ENCODE measurements at places on chromosomes 11 and 22. TPM values are rescaled to one million over a fixed set of nuclear protein-coding genes. Genes with fewer than 3 reads are reported as not detected.

DNA sequence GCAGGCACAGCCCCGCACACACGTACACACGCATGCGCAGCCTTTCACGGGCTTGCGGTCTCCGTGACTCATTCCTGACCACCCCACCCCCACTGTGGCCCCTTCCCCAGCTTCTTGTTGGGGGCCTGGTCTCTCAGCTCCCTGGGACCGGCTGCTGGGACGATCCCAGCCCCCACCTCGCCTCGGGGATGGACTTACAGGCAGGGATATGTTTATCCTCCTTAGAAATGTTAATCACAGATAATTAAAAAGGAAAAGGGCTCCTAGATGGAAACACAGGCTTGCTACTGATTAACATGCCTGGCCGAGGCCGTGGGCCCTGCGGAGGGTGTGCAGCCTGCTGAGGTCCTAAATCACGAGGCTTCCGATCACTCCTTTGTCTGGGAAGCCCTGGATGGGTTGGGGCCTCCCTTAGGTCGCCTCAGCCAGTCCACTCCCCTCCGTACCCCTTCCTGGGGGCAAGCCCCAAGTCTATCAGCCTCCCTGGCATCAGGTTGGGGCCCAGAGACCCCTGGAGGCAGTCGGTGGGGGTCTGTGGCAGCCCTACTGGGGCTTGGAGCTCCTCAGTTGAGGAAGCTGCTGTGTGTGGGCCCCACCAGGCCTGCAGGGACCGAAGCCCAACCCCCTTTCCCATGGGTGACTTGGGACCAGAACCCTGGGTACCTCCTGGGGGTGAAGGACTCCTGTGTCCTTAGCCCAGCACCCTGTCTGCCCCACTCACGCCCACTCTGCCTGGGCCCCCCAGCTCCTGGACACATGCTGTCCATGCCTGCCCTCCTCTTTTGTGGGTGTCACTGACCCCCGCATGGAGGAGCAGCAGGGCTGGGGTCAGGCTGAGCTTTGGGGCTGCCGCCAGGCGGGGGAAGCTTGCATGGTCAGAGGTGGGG, 20.6 kb downstream of the TSPAN4 start:
- no peak for DNase-seq

GRCh38 chr22:48749555-48750227, 1078.0 kb downstream of the BRD1 start:
- no peak for DNase-seq

- DNase-seq: no peak
Observed at GRCh38 chr11:69934861-69935494, 115.8 kb upstream of the FGF3 start.

- DNase-seq: no peak
Observed at GRCh38 chr22:38086942-38087341, 3.0 kb upstream of the SLC16A8 start.

- DNase-seq: no peak
Observed at GRCh38 chr11:91969486-91969885, 255.1 kb upstream of the FAT3 start.

DNA sequence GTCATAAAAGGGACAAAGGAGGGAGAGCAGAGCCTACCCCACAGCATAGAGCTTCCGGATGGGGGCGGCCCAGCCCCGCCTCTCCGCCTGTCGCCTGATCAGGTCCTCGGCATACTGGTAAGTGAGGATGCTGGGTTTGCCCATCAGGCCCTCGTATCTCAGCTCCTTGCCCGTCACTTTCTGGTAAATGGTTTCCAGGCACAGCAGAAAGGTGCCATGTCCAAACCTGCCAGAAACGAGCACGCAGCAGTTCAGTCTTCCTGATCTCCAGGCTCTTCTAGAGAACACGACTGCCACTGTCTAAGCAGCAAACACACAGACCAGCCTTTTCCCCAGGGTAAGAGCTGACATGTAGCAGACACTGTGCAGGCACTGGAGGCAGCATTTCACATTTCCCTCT, 17.4 kb upstream of the TMEM121B start:
- DNase-seq: no peak

GRCh38 chr11:116693102-116693570, 79.7 kb downstream of the BUD13 start:
- DNase-seq: no peak

The MGAT3 gene
- 1.1 TPM for total RNA-seq

The GAS2 gene
- total RNA-seq: 4.8 TPM

DNA sequence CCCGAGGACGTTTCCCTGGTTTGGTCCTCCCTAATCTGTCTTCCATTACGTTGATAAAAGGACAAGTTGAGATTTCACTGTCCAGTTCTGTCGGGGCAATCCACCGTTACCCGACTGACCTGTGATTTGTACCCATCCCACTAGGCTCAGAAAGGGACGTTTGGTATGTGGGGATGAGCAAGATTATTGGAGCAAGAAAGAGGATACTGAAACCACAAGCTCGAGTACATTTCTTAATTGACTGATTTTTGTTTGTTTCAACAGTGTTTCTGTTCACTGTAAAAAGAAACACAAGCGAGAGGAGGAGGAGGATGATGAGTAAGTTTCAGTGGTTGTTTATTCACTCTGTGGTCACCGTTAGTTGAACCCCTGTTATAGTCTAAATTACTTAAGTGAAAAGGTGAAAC, 969 bp downstream of the CCDC117 start:
- DNase-seq: no peak

- DNase-seq: peak; percentile 62
Observed at GRCh38 chr11:68954836-68955606, 25.8 kb downstream of the MRGPRD start.

DNA sequence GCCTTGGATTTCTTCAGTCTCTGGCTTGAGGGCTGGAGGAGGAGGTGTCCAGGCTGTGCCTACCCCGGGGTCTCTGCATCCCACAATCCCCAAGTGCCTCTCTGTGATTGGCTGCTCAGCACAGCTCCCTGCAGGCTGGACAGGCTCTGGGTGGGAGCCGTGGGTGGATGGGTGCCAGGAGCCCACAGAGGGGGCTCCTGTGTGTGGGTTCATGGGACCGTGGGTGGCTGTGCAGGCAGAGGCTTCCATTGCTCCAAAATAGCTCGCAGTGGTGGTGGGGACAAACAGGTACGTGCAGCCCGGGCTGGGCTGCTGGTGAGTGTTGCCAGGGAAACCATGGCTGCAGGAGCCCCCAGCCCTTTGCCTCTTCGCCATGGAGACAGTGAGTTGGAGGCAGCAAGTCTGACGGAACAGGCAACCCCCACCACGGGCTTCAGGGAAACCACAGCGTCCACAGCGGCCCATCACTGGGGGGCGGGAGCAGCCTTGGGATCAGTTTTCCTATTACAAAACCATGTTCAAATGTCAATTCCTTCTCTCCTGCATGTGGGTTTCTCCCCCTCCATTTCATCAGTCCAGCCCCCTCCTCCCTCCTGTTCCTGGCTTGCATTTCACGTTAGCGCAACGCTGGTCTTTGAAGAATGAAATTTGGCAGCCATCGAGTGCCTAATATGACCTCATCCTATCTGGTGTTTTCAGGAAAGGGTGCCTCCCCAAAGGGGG, 155.2 kb downstream of the TRIM29 start:
- no peak for DNase-seq

The RAB3IL1 gene
- total RNA-seq: 0.54 TPM

The B3GAT1 gene
- total RNA-seq: under 0.01 TPM

DNA sequence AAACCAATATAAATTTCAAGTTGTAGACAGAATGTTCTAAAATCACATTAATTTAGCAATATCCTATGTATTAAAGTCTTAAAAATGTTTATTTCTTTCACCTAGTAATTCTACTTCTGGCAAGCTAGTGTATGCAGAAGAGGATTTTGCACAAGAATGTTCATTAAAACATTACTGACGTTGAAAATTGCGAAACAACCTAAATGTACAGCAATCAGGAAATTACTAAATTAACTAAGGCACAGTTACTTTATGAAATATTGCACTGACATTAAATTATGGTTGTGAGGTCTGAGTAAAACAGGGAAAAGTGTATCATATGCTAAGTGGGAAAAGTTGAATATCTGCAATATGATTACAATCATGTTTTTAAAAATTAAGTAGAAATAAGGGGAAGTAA, 4.1 kb downstream of the SLC36A4 start:
- no peak for DNase-seq

DNA sequence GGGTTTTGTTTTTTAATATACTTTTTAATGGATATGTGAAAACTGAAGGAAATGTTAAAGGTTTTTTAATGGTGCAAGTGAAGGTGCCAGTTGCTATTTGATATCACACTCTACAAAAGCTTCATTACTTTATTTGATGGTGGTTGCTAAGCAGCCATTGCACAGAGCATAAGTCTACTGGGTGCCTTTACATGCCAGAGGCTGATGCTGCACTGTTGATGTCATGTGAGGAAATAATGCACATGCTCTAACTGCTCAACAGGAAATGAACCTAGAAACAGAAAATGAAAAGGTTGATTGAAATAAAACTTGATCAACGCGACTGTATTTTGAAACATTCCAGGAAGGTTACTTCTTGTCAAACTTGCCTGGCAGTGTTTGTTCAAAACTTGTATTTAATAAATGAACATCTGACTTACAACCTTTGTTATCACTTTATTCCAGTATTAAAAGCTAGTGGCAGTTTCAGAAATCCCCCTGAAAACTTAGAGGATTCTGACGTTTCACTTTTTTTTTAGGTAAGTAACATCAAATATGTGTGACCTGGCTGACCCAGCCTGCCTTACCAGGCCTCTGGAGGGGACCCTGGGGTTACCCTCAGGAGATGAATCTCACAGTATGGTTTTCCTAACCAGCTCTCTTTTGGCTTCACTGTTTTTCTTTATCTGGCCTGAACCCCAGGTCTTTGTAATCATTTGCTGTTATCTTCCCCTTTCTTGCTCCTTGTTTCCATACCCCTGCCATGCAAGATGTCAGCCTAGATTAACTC, 2.4 kb upstream of the ATP5MG start:
- no peak for DNase-seq

DNA sequence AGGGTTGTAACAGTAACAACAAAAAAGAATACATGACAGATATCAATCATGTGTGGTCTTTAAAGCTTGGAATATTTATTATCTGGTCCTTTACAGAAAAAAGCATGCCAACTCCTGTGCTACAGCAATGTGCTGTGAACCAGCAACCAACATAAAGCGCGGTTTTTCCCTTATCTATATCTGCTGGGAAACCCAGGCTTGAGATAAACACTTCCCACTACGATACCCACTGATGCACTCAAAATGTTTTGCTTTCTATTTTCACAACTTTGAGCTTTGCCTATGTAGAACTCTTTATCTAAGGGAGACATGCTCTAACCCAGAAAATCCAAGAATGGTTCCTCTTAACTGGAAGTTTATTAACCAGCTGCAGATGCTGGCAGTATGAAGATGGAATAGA, 19.0 kb downstream of the ZBED5 start:
- no peak for DNase-seq

Measured in hematopoietic multipotent progenitor cell (in vitro differentiated cells).